ENCODE measurements at places on chromosomes 7 and 10.

- DNase-seq = no peak
Observed at GRCh38 chr7:144500225-144500624, 96.7 kb upstream of the NOBOX start.

GRCh38 chr10:67664942-67665341 is 31.1 kb downstream of the CTNNA3 start:
- DNase-seq = no peak

GRCh38 chr7:16851829-16852228 is 30.0 kb downstream of the AGR3 start:
- no peak for DNase-seq

DNA sequence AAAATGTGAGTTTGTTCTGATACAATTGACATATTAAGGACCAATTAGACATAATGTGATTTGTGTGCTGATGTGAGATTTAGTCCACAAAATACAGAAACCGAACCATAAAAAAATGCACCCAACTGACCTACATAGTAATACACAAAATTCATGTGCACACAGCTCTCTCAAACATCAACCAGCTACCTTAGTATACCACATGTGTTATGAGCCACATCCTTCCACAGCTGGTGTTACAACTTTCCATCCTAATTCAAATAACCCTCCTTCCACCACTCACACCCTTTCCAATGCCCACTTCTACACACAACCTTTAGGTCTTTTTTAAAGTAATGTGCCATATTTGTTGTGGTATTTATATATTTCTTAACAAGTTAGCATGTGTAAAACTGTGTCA is 31.7 kb upstream of the C7orf33 start:
- DNase-seq = no peak

DNA sequence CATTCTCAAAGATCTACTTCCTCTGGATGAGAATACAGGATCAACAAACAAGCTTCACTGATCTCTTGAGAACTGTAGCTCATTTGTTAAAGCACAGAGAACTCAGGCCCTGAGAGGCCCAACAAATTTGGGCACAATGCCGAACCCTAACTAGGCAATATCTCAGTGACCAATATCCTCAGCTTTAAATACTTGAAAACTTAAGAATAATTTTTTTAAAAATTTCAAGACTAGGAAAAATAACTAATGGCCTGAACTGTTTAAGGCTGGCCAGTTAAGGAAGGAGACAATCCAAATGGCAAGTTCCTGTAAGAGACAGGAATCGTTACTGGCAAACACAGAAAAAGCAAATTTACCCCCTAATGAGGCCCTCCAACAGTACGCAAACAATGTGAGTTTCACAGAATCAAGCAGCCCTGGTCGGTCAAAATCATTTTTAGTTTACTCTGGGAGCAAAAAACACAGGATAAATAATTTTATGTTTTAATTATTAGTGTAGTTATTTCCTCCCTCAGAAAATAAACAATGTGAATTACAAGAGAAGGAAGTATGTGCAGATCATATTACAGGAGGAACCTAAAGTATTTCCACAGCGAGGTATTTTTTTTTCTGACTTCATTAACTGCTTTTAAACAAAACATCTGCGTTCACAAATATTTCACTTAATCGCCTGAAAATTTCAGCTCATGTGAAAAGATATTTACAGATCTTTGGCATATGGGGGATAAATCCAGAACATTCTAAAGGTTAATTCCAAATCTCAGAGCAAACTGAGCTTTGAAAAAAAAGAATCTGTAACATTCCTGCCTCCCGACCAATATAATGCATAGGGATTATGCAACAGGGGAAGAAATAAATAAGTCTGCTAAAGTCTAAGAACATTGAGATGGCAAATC is 39.5 kb downstream of the NT5C2 start:
- DNase-seq = no peak

- no peak for DNase-seq
Observed at GRCh38 chr7:105905910-105906568, 29.6 kb upstream of the ATXN7L1 start.

GRCh38 chr10:127047878-127048238 is 142.6 kb downstream of the DOCK1 start:
- no peak for DNase-seq
